ENCODE measurements at places on chromosomes 11 and 22. TPM values are rescaled to one million over a fixed set of nuclear protein-coding genes. Genes with fewer than 3 reads are reported as not detected.

Gene NXPE1
- not detected for total RNA-seq

DNA sequence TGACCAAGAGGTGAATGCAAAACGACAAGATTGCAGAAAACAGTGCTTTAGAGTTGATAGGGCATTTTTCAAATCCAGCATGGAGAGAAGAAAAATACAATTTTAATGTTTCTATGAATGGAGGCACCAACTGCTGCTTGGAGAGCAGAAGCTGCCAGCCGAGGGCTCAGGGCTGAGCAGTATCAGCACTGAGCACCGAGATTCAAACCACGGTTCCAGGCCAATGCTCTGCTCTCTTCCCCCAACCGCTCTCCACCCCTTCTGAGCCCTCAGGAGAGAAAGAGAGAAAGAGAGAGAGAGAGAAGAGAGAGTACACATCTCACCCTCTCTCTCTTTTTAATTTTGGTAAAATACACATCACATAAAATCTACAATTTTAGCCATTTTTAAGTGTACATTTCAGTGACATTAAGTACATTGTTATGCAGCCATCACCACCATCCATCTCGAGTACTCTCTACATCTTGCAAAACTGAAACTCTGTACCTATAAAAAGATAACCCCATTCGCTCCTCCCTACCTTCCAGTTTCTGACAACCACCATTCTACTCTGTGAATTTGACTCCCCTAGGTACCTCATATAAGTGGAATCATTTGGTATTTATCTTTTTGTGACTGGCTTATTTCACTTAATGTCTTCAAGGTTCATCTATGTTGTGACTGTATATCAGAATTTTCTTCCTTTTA, 333.3 kb downstream of the MIAT start:
- DNase-seq = no peak

DNA sequence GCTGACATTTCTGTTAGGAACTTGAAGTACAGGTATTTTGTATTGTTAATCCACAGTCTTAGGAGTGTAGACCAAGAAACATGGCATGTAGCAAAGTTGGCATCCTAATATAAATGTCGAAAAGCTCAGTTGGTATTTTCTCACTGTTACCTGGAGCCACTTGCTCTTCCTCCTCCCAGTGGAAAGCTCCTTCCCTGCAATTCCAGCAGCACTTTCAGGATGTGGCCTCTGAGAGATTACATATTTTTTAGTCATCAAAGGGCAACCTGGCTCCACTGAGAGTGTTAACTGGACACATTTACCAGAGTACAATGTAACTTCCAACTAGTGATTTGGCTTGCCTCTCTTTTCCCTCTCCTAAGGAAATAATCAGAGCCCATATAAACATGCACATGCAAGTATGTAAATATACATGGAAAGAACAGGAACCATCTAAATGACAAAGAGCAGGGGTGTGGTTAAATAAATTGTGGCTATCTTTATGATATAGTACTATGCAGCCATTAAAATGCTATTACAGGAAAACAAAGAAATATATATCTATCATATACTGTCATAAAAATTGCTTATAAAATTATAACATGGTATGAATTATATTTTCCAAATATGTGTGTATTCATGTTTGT, 14.3 kb upstream of the EED start:
- DNase-seq = no peak

GRCh38 chr11:118206391-118207031, 18.3 kb downstream of the JAML start:
- no peak for DNase-seq

- no peak for DNase-seq
These were observed 606 bp downstream of the RASSF7 start for GRCh38 chr11:561148-562003.

Data from mesothelial cell of epicardium (in vitro differentiated cells).